Uterine smooth muscle cell (primary cell): ENCODE measurements at places on chromosomes 7 and 10. TPM values are rescaled to one million over a fixed set of nuclear protein-coding genes. Genes with fewer than 3 reads are reported as not detected.

The CARD11 gene
- 0.62 and 1.9 TPM in 2 replicates for total RNA-seq

The ZDHHC4 gene
- 43.9 and 66.6 TPM in 2 replicates for total RNA-seq

The NPSR1 gene
- total RNA-seq = not detected in 2 replicates

The EN2 gene
- total RNA-seq = not detected in 2 replicates

The PRLHR gene
- 0.12 TPM in 1 of 2 replicates, not detected in the other for total RNA-seq

The CLRN3 gene
- total RNA-seq = not detected in 2 replicates

The MRPL32 gene
- total RNA-seq = 48.9 and 53.5 TPM in 2 replicates

The LOXL4 gene
- 39.8 and 129 TPM in 2 replicates for total RNA-seq

The MRLN gene
- total RNA-seq = not detected in 2 replicates

The HEPACAM2 gene
- 0.11 TPM in 1 of 2 replicates, not detected in the other for total RNA-seq

The SLC25A40 gene
- total RNA-seq = 7.0 and 7.1 TPM in 2 replicates

The TAS2R5 gene
- 0.55 and 1.00 TPM in 2 replicates for total RNA-seq

The SEM1 gene
- total RNA-seq = 49.4 TPM in 2 replicates

The PTF1A gene
- not detected in 2 replicates for total RNA-seq

The GRID2IP gene
- not detected in 2 replicates for total RNA-seq

The FZD8 gene
- total RNA-seq = 20.2 and 39.5 TPM in 2 replicates

The GIMAP8 gene
- total RNA-seq = under 0.01 and 0.12 TPM in 2 replicates

The HABP2 gene
- not detected in 2 replicates for total RNA-seq

The CWF19L1 gene
- total RNA-seq = 20.5 and 39.8 TPM in 2 replicates
